CD4-positive, alpha-beta T cell treated with Interleukin-1 beta for 1 hour (primary cell): ENCODE measurements at places on chromosomes 16 and 17.
A peak's percentile ranks its signal among the peaks of the same experiment; 100 is the strongest.

DNA sequence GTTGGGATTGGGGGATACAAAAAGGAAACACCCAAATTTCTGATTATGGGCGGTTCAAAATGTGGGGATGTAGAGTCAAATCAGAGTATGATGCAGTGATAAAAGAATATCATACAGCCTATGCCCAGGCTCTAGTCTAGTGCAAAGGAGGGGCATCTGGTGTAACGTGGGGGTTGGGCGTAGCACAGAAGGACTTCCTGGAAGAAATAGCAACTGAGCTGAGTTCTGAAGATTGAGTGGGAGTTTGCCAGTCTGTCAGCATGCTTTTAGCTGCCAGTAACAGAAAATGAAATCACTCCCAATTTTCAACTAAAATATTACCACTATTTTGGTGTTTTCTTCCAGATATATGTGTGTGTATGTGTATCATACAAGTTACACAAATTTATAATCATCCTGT is 196.9 kb downstream of the SPECC1 start:
- no peak for DNase-seq

DNA sequence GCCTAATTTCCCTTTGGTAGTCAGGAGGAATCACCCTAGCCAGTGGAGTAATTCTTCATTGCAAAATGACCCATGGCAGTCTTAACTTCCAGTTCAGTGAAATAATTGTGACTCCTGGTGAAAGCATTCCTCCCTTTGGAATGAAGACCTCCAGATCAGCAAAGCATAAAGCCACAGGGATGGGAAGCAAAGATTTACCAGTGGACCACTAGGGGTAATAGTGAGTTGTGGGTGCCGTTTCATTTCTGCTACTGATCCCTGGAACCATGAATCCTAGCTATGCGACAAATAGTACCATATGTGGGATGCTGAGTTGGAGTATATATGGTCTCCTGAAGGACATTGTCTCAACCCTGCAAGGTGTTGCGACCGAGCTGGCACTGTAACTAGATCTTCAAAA is 13.7 kb downstream of the DYNLL2 start:
- DNase-seq: no peak

- DNase-seq: no peak
These were observed 17.2 kb upstream of the MYOCD start for GRCh38 chr17:12648498-12648897.

- no peak for DNase-seq
These were observed 340.0 kb downstream of the XYLT1 start for GRCh38 chr16:17130733-17131132.

GRCh38 chr16:11683145-11683544 is 14.9 kb downstream of the SNN start:
- no peak for DNase-seq

GRCh38 chr17:51487947-51488346 is 227.6 kb downstream of the UTP18 start:
- DNase-seq: peak; percentile 2

GRCh38 chr17:57749701-57750100 is 4.6 kb upstream of the CCDC182 start:
- DNase-seq: no peak

DNA sequence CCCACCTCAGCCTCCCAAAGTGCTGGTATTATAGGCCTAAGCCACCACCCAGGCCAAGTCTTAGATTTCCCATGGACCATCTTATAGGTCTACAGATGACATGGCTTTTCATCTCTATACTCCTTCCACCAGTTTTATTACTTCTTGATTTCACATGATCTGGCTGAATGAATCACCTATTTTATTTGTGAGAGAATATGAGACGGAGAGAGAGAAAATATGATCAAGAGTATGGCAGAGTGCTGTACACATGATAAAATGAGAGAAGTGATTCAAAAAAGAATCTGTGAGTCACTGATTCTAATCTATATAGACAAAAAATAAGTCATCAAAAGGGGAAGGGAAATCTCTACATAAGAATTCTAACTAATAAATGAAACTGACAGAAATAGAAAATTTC is 13.7 kb downstream of the ACSM1 start:
- DNase-seq: no peak

DNA sequence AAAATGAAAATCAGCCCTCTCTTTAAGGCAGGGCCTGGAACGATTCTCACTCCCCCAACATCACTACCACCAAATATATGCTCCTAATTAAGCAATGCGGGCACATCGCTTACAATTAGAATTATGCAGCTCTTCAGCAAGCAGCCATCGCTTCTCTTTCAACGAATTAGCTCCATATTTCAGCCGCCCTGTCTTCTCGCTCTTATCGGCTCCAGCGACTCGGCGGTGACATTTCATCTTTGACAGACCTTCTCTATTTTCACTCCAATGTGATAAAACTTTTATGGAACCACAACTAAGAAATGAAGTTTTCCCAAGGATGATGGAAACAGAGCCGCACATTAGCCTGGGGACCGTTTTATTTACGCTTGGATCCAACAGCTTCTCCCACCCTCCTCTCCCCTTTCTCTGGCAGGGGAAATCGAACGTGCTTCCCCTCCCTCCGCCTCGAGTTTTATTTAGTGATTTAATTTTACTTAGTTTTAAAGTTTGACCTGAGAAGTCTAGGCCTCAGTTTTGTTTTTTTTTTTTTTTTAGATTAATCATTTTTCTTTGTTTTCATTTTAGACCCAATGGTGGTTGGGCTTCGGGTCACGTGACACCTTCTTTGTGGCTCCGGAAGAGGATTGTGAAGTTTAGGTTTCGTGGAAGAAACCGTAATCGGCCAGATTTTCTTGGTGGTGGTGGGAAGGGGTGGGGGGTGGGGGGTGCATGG is 3.1 kb upstream of the HOXB2 start:
- peak; percentile 37 for DNase-seq

DNA sequence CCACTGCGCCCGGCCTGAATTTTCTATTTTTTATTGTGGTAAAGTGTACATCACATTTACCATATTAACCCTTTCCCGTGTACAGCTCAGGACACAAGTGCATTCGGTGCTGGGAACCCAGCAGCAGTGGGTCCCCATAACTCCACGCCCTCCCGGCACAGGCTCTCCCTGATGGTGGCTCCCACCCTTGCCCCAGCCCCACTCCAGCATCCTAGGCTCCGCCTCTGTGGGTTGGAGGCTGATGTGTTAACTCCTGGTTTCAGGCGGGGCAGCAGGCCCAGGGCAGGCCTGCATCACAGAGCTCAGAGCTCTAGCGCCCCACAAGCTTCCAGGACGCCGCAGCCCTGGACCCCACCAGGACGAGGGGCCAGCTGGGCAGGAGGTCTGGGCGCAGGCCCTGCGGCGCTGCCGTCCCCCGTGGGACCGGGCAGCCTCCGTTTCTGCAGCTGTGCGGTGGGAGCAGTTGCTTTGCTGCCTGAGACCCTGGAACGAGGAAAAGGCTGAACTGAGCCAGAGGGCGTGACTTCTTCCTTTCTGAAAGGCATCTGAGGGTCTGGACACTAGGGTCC is 19.6 kb downstream of the ZFPM1 start:
- no peak for DNase-seq

DNA sequence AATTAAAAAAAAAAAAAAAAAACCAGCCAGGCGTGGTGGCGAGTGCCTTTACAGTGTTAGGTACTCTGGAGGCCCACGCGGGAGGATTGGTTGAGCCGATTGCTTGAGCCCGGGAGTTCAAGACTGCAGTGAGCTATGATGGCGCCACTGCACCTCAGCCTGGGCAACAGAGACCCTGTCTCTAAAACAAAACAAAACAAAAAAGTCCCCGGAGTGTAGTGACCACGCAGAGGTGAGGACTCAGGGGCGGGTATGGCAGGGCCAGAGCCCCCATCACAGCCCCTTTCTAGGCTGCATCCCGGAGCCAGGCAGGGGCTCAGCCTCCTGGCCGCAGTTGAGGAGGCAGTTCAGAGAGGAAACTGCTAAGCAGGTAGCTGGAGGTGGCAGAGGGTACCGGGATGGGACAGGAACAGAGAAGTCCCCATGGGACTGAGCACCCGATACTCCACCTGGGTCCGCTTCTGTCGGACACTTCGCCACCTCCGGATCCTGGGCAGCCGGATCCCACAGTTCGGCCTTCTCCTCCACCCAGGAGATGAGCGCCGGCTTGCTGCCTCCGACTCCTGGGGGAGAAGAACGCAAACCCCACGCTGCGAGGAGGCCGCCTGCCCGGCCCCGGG is 800 bp downstream of the ZNF747 start:
- DNase-seq: no peak

GRCh38 chr16:75254359-75254837 is 3.0 kb upstream of the BCAR1 start:
- DNase-seq: no peak

- DNase-seq: no peak
These were observed 10.1 kb downstream of the TEKT5 start for GRCh38 chr16:10684511-10685151.

DNA sequence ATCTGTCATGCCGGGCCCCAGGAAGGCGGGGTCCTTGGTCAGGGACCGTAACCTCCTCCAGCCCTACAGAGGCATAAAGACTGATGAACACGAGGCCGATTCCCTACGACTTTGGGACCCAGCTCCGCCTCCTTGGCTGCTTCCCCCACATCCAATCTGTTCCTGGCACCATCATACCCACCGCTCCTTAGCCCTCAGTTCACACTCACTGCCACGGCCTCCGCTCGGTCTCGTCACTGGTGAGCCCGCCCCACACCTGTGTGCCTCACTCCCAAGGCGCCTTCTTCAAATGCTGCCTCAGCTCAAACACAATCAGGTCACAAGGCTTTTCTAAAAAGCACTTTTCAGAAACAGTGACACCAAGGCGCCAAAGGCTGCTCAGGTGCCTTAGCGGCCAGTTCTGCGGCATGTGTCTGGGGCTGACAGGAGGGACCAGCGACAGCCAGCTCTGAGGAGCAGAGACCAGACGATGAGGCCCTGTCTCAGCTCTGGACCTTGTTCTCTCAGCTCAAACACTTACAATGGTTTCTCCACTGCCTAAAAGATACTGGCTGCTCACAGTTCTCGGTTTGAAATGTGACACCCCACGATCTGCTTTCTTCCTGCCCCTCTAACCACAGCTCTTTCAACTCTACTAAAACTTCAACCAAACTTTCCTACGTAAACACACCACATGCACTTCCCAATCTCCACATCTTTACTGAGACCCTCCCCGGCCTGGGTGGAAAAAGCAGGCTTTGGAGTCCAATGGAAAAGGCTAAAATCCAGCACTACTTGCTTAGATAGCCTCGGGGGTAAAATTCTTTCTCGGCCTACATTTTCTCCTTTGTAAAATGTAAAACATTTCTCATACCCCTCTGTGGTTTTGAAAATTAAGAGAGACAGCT is 33.2 kb downstream of the CYB5D2 start:
- peak; percentile 27 for DNase-seq

DNA sequence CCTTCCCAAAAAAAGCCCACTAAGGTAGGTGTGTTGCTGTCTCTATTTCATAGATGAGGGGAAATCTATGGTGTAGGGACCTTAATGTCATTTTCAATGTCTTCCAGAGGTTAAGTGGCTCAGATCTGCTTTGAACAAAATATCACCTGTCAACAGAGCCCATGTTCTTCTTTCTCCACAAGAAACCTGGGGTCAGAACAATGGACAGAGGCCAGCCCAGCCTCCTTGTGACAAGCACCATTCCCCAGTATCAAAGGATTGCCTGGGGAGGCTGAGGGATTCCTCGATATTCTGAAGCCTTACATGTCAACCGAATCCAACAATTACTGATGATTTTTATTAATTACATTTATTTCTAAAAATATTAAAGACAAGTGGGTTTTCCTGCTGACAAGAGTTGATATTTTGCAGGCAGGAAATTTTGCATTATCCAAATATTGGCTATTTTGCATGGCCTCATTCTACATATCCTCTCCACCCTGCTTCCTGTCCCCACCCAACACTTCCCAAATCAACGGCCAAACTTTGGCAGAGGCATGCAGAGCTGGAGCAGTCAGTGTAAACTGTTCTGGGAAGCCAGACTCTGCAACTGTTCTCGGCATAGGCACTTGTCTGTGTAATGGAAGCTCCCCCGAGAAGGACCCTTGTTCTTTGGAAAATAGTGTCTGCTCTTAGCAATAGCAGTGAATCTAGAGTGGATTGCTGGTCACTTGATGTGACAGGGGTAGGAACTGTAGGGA is 281.5 kb downstream of the HS3ST3A1 start:
- DNase-seq: no peak

- DNase-seq: no peak
These were observed 51.1 kb downstream of the ZNF778 start for GRCh38 chr16:89268585-89268984.

GRCh38 chr17:45441526-45442310 is 9.0 kb upstream of the ARHGAP27 start:
- no peak for DNase-seq

GRCh38 chr17:38773258-38773657 is 20.7 kb downstream of the PSMB3 start:
- DNase-seq: no peak

GRCh38 chr17:49748791-49749190 is 15.1 kb downstream of the FAM117A start:
- peak; percentile 74 for DNase-seq

- no peak for DNase-seq
These were observed 471.2 kb upstream of the HSBP1 start for GRCh38 chr16:83336603-83337002.

GRCh38 chr17:72565006-72565405 is 444.2 kb downstream of the SOX9 start:
- no peak for DNase-seq

GRCh38 chr16:79329166-79329521 is 271.4 kb downstream of the MAF start:
- DNase-seq: no peak
